Caudate nucleus (tissue), 63 donors: ENCODE measurements at places on chromosomes 5 and 9.

- DNase-seq, result no peak
Observed at GRCh38 chr5:175736652-175737051, 78.8 kb downstream of the HRH2 start.

- no peak for DNase-seq
Observed at GRCh38 chr5:87156631-87157030, 111.1 kb upstream of the RASA1 start.

DNA sequence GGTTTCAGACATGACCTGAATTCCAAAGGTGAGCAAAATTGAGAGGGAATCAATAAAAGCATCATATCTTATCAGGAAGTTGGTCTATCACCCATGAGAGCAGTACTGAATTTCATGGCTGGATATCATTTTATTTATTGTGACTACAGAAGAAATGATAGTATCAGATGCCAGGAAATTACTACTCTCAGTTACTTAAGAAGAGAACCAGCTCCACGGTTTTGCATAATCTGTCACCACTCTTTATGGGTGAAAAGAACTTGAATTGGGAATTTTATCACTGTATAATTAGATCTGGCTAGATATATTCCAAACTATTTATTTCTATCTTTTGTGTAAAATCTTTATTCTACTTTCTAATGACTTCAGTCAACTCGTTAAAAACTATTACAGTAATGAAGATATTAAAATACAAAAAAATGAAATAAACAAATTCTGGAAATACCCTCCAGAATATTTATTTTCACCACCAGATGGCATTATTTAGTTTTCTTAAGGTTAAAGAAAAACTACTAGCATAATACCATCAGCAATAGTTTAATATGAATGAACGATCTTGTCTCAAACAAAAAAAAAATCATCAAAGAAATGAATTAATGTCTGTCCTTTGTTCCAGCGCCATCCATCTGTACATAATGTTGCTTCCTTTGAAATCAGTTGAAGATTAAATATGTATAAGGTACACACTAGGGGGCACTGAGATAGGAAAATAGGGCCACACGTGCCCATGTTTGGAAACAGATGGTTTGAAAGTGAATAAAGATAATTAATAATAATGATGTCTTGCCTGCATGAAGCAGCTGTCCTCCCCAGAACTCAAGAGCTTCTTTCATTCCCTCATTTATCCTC, 84.7 kb upstream of the SLCO6A1 start:
- no peak for DNase-seq

- DNase-seq, result no peak
Observed at GRCh38 chr9:72905514-72906480, 47.1 kb downstream of the ALDH1A1 start.

GRCh38 chr5:78765756-78766411, 117.3 kb upstream of the LHFPL2 start:
- DNase-seq, result no peak

GRCh38 chr9:134396258-134396742, 70.0 kb downstream of the RXRA start:
- no peak for DNase-seq

DNA sequence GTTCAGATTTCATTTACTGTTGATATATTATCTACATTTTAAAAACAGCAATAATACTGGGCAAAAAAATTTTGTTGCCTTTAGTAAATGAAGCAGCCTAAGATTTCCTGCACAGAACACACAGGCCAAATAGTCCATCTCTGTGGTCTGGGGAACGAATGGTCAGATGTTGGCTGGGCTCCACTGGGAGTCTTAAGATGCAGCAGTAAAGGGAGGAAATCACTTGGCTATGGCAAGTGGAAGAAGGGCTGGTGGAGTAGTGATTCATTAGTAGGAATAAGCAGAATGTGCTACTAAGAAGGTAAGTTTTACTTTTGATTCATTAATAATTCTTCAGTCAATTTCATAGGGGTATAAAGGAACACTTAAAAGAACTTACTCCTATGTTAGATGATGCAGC, 91.1 kb upstream of the ARRDC3 start:
- DNase-seq, result no peak

DNA sequence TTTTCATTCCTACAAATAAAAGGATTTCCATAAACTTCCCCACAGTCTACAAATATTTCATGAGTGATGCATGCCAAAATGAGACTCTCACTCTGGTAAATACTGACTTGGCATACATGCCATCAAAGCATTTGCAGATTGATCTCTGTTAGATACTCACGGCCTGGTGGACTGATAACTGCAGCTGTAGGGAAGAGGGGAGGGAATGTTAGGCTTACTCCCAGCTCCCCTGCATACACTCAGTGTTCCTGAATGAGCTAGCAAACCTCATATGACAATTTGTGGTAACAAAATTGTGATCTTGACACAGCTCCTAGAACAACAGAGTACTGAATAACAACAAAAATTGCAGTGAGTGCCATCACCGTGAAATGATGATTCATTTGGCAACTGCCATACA, 435.3 kb downstream of the NR2F1-AS1 start:
- no peak for DNase-seq

DNA sequence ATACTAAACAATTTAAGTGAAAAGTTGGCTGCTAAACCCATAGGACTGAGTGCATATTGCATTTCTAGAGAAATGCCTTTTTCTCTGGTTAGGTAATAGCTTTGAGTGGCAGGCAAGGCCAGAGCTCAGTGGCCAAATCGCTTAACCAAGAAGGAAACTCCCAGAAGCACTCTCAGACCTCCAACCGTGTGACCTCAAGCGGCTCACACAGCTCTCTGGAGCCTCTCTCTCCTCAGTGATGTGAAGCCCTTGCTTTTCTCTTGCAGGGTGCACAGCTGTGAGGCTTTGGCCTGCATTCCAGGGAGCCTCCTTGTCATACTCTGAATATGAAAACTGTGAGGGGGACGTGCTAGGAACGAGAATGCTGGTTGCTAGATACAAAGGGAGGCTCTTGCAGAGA, 106.7 kb downstream of the INSYN2B start:
- DNase-seq, result peak; percentile 34

DNA sequence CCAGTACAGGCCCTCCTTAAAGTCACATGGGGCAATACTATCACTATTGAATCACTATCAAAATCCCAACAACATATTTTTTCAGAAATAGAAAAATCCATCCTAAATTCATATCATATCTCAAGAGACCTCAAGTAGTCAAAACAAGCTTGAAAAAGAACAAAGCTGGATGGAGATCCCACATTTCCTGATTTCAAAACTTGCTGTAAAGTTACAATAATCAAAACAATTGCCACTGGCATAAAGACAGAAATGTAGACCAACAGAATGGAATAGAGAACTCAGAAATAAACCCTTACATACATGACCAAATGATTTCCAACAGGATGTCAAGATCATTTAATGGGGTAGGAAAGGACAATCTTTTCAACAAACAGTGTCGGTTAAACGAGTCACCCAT, 41.3 kb upstream of the CDKN2AIPNL start:
- no peak for DNase-seq

DNA sequence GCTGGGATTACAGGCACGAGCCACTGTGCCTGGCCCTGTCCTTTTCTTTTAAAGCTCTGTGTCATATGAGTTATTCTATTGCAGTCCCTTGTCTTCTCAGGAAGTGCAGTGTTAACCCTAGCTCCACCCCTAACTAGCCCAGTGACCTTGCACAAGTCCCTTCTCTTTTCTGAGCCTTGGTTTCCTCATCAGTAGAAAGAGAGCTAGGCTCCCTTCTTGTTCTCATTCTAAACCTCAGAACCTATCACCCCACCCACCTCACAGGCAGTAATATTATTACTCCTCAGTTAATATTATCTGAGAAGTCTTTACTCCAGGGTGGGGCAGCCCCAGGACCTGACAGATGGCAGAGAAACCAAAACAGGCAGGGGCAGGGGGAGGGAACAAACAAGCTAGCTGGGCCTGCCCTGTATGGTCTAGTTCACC, 7.2 kb downstream of the CYFIP2 start:
- DNase-seq, result no peak

DNA sequence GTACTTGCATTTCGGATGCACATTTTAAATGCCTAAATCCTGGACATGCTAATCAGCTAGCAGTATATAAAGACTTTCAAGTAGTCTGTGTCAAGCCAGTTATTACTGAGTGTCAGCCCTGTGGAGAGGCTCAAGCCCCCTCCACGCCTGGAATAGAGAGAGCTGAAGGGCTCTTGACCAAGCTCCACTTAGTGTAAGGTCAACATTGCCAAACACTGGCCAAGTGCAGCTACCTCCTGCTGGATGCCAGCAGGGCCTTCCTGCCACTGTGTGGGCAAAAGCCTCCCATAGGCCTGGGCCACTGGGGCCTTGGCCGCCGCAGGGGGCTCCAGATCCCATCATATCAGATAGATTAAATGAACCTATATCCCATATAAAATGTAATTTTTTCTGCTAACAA, 239.4 kb upstream of the PANK3 start:
- no peak for DNase-seq

DNA sequence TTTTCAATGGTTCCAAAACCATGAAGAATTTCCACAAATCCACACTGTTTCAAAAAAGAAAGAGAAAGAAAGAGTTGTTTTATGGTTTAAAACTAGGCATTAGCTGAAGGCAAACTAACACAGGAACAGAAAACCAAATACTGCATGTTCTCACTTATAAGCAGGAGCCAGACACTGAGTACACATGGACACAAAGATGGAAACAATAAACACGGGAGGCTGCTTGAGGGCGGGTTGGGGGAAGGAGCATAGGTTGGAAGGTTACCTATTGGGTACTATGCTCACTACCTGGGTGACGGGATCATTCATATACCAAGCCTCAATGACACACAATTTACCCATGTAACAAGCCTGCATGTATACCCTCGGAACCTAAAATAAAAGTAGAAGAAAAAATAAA, 45.0 kb downstream of the SEMA6A start:
- no peak for DNase-seq

GRCh38 chr5:134877159-134877558, 3.0 kb downstream of the TXNDC15 start:
- DNase-seq, result no peak

DNA sequence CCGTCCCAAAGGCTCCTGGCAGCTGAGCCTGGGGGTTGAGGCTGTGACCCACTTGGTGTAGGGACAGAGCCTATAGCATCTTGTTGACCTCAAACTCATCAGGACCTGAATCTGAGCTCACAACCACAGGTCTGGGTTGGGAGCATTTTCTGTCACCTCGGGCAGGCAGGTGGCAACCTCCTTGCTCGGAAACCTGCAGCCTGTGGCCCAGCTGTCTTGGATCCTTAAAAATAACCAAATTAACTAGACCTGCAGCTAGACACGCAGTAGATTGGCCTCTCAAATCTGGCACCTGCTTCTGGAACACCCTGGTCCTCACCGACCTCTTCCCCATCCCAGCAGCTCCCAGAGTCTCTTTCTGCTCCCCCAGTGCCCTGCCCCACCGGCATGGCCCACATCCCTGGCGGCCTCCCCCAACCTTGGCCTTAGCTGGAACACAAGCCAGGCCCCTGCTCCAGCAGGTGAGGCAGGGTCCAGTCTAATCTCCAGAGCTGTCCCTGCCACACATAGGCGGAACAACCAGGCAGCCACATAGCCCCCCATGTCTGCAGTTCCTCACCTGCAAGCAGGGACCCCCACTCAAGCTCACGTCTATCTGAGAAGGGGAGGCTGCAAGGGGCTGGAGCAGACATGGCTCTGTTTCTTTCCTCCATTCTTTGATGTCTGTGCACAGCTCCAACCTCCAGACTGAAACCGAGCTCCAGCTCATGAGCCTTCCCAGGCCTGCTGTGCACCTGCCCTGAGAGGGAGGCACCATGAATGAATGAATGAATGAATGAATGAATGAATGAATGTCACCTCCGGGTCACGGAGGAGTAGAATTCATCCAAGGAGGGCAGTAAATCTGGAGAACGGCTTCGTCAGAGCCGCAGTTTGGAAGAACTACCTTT, 28.3 kb downstream of the PAEP start:
- no peak for DNase-seq

DNA sequence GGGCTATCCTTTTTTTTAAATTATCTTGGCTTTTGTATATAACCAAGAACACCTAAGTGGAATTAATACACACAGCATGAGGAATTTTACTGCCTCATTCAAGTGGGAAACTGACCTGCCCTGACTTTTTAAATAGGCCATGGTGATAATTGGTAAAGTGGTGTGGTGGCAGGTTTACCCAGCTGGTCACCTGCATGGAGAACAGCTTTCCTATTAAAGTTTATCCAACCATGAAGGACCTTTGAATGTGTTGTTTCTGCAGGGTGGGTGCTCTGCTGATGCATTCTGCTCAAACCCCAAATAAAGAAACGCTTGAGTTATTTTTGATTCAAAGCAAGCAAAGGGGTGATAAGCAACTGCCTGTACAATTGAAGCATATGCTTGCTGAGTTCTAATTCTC, 261.0 kb upstream of the GRIN3A start:
- no peak for DNase-seq
